Stimulated activated CD8-positive, alpha-beta memory T cell treated with anti-CD3 and anti-CD28 coated beads, Interleukin-15, amount 100 ng/mL, for 1 hour (primary cell): ENCODE measurements at places on chromosomes 2 and 18.
A peak's percentile ranks its signal among the peaks of the same experiment; 100 is the strongest.

DNA sequence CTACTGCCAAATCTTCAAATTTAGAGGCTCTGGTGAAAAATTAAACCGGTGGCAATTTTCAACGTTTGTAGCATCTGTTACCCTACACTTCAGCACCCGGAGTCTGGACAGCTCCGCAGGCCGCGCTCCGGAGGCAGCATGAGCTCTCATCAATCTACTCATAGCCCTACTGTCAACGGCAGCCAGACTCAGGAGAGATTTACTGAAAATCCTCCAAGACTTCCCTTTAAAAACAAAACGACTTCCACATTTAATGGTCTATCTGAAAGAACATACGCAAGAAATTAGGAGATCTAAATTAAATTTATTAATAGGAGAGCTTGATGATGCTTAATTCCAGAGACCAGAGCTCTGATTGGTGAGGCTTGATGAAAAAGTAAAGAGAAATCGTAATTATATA lies 970 bp upstream of the ADCYAP1 start:
- peak; percentile 8 for DNase-seq

DNA sequence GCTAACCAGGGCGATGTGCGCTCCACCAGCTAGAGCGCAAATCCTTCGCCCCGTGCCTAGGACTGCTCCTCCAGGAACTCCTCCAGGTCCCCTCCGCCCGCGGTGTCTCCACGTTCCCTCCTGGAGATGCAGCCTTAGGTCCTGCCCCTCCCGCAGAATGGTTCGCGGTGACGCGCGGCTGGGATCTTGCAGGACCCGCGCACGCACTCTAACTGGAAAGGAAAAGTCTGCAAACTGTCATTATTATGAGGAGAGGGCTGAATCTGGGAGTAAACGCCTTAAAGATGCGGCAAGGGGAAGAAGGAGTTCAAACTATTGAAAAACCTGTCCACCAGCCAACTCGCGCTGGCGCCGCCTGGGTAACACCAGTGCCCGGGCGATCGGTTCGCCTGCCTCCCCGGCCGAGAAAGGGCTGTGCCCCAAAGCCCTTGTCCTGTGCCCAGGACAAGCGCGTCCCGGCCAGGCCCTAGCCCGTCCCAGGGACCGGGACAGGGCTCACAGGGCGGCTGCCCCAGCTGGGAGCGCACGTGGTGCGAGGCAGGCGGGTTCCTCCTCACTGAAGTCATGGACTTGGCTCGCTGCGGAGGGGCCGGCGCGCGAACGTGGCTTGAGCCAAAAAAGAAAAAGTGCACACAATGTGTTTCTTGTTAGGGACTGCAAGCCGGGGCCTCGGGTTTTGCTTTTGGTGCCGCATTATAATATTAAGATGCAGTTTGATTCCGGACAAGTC lies 5.5 kb upstream of the ID2 start:
- no peak for DNase-seq

GRCh38 chr2:156323754-156324153 lies 8.8 kb downstream of the NR4A2 start:
- DNase-seq, result no peak

GRCh38 chr2:70133491-70134322 lies 46.4 kb downstream of the PCBP1 start:
- DNase-seq, result no peak

GRCh38 chr2:37412231-37412630 lies 67.8 kb downstream of the QPCT start:
- DNase-seq, result no peak

DNA sequence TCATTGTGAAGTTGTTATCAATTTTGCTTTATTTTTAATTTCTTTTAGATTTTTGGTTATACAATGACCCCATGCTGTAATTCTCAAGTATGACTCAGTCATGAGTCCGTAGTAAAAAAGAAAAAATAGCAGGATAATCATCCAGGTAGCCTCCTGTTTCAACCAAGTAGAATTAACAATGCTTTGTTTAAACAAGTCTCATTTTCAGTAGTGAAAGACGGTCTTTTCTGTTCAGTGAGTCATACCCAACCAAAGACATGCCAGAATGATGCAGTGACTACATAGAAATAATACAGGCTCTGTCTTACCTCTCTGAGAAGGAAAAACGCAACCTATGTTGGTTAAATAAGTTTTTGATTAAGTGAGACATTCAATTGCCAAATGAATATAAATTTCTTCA lies 67.8 kb upstream of the DSC1 start:
- DNase-seq, result no peak

GRCh38 chr2:239316562-239317465 lies 84.0 kb downstream of the HDAC4 start:
- DNase-seq, result no peak

DNA sequence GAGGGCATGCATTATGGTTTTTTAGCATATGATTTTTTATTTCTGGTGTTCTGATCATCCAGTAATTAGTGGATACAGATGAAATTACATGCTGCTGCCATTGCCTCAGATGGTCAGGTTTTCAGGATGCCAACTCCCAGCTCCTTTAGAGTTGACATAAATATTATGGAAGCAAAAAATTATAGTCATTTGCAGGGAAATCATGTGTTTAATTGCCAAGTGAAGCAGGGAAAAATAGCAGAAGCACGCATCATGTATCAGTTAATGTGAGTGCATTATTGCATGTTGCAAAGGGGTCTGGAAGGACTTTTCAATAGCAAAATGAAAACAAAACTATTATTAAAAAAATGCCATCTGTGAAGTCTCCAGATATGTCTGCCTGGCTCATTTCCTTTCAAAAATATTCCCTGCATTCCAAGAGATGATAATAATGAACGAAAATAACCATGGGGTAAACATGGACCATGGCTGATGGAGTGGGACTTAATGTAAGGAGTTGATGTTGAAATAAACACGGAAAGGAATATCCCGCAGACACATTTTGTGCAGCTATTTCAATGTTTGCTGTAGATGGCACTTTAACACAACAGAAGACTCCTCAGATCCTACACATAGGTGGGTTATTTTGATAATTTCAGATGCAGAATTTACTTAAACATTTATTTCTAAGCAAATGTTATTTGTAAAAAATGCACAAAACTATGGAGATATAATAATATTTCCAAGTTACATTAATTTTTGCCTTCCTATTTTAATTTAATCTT lies 87.7 kb upstream of the DYNAP start:
- no peak for DNase-seq

DNA sequence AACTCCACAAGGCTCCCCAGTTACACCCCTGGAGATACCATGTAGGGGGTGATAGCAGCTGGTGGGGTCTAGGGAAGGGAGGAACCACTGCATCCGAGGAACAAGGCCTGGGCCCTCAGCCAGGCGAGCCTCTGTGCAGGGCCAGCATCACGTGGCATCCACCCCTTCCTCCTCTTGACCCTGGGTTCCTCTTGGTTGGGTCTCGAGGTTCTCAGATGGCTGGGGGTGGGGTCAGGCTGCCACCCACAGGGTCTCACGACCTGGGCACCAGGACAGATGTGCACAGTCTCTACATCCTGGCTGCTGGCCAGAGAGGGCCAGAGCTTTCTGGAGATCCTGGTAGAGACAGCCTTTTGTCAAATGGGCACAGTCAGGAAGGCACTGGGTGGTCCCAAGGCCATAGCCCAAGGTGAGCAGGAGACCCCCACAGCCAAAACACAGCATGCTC lies 10.4 kb downstream of the HS6ST1 start:
- no peak for DNase-seq

DNA sequence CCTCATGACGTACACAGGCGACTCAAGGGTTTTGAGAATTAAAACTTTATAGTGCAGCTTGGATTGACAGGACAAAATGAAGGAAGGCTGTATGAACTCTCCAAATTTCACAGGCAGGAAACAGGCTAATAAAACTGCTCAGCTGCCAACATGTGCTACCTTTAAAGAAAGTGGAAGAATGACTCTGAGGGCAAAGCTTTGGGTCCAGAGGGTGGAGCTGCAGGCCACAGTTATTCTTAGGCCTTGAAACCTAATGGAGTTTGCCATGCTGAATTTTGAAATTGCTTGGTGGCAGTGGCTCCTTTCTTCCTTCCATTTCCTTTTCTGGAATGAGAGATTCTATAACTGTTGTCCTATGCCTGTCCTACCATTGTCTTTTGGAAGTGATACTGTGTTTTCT lies 34.8 kb downstream of the HAT1 start:
- no peak for DNase-seq

DNA sequence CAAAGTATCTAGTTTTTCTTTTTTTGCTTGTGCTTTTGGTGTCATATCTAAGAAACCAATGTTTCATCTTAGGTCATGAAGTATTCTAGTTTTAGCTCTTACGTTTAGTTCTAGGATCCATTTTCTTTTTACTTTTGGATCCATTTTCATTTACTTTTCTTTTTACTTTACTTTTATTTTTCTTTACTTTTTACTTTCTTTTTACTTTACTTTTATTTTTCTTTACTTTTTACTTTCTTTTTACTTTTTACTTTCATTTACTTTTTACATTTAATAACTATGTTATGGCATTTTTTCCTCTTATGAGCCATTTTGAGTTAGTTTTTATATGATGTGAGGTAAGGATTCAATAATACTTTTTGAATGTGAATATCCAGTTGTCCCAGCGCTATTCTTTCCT lies 213.4 kb downstream of the ZFP36L2 start:
- DNase-seq, result no peak
